NCI-H2081 treated with DMSO at 0.1 percent for 48 hours (cell line): ENCODE measurements at places on chromosomes 3 and 15.

DNA sequence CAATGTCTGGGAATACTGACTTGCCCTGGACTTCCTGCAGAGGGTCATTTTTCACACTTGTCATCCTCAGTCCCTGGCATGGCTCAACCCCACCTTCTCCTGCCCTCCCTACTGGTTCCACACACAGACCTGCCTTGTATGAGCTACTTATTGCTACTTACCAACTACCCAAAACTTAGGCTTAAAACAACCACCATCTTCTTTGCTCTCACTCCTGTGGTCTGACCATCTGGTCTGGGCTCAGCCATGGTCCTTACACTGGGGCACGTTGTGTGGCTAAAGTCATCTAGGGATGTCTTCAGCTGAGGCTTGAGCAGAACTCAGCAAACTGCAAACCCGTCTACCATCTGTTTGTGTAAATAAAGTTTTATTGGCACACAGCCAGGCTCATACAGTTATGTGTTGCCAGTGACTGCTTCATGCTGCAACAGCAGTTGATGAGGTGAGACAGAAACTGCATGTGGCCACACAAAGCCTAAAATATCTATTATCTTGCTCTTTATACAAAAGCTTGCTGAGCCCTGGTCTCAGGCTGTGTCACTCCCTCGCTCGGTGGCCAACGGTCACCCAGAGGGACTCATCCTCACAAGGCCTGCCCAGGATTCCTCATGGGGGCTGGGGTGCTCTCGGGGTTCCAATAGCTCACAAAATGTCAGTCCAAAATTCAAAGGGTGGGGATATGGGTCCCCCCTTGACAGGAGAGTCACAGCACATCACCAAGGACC lies 43.5 kb downstream of the KLF15 start:
- DNase-seq, result no peak

DNA sequence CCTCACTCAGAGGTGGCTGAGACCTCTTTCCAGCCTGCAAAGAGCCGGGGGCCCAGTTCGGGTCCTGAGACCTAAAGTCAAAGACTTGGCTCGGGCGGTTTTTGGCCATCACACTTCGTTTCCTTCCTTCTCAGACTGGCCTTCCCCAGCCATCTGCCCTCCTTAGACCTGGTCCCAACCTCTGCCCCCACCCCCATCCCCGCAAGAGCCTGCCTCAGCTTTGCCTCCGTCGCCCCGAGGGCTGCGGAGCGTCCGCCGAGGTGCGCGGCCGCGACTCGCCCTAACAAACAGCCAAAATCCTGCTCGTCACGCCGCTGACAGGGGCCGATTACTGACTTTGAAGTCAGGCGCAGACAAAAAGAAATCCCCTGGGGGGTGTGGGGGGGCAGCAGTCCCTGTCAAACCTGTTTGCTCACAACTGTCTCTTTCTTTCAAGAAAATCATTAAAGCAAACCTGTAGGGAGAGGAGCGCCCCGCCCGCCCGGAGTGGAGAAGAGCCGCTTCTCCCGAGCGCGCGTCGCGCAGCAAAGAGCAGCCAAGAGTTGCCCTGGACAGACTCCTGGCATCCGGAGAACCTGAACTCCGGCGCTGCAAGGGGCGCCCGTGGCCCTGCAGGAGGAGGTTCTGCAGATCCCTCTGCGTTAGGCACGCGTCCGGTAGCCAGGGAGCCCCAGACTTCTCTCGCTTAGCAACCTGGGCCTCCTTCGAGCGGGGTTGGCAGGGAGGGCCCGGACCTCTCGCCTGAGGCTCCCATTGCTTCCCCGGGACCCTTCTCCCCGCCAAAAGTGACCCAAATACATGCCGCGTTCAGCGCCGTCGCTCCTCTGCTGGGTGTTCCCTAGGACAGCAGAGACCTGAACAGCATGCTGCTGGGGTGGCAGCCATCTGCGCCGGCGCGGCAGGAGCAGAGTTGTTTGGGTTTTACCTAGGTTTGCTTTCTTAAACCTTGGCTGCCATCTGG lies 4.5 kb downstream of the SOX14 start:
- no peak for DNase-seq

DNA sequence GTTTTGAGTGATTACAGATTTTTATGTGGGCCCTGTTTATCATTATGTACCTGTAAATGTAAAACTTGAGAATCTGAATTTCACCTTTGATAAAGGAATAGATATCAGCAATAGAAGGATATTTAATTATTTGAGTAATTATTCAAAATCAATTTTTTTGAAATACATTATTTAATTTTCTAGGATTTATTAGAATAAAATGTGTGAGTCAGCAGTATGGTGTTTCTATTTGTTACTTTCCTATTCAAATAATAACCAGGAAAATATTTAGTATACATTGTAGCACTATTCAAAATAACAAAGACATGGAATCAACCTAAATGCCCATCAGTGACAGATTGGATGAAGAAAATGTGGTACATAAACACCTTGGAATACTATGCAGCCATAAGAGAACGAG lies 22.1 kb downstream of the CAPN7 start:
- no peak for DNase-seq

- no peak for DNase-seq
These were observed 12.2 kb downstream of the IL5RA start for GRCh38 chr3:3097958-3098357.

DNA sequence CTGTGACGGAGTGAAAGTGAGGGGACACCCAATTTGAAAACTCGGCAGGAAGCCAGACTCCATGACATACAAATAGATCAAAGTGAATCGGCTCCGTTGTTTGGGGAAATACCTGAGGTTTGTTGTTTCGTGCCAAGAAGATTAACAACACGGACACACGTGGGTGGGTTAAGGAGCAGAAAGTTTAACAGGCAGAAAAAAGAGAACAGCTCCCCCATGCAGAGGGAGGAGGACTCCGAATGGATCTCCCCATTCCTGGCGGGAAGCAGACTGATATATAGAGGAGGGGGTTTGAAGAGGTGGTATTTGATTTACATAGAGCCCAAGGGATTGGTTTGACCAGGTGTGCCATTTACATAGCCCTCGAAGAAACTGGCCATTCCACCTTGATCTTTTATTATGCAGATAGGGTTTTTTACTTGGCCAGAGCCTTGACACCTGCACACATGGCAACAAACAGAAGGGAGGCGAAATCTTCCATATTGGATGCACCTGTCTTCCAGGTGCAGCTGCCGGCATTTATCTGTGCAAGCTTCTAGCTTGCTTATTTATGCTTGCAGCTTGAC lies 4.8 kb upstream of the SACM1L start:
- no peak for DNase-seq

DNA sequence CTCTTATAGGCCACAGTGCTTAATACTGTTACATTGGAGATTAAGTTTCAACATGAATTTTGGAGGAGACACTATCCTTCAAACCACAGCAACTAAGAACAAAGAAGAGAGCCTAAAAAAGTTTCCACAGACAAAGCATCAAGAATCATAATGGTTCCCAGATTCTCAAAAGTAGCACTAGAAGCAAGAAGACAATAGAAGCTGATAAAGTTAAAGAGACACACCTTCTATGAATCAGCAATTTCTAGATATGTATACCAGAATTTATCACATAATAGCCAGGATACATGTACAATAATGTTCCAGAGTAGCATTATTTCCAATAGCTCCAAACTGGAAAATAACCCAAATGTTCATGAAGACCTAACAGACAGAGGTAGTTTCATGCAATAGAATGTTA lies 12.2 kb downstream of the NKIRAS1 start:
- no peak for DNase-seq

DNA sequence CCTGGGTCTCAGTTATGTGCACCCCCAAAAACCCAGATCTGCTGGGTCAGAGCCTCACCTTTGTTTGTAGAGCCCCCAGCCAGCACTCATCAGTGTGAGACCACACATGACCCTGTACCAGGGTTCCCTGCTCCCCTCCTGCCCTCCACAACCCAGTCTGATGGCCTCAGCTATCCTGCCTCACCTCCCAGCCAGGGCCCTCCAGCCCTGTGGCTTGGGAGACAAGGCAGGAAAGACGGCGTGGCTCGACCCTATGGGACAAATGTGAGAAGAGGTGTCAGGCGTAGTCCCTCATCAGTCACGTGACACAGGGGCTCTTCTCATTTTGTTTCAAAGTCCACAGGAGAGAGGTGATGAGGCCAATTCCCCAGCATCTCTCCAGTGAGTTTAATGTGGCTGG lies 28.3 kb upstream of the PRR23E start:
- DNase-seq, result no peak

DNA sequence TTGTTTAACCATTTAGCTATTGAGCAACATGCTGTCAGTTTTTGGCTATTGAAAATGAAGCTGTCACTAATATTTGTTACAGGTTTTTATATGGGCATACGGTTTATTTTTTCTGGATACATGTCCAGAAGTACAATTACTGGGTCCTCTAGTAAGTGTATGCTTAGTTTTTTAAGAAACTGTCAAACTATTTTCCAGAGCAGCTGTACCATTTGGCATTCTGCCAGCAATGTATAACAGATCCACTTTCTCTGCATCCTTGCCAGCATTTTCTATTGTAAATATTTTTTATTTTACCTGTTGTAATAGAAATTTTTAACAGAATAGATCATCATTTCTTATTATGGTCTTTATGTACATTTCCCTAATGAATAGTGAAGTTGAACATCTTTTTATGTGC lies 658.8 kb downstream of the EDEM1 start:
- DNase-seq, result no peak

- DNase-seq, result no peak
These were observed at the start of gene BTLA for GRCh38 chr3:112498914-112499711. TSS of gene BTLA (minus strand) at chr3:112499472. CDS start at chr3:112499358, 114 bp downstream.

- DNase-seq, result no peak
These were observed 178.2 kb upstream of the CGNL1 start for GRCh38 chr15:57198131-57198530.

GRCh38 chr3:11212784-11213183 lies 58.5 kb downstream of the HRH1 start:
- no peak for DNase-seq

DNA sequence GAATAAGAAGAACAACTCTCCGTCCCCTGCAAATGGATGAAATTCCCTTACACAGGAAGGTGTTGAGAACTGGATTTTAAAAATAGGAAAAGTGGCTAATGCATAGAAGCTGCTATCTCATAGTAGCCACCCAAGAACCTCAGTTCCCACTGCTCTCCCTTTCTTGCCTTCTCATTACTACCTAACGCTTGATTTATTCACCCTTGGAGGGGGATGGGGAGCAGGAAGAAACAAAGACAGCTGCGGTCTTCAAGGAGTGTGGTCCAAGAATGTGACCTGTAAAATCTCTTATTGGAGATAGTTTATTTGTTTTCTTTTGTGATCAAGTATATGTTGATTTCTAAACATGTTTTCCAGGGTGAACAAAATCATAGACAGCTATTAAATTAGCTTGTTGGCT lies 274.1 kb upstream of the CTNNB1 start:
- DNase-seq, result no peak

DNA sequence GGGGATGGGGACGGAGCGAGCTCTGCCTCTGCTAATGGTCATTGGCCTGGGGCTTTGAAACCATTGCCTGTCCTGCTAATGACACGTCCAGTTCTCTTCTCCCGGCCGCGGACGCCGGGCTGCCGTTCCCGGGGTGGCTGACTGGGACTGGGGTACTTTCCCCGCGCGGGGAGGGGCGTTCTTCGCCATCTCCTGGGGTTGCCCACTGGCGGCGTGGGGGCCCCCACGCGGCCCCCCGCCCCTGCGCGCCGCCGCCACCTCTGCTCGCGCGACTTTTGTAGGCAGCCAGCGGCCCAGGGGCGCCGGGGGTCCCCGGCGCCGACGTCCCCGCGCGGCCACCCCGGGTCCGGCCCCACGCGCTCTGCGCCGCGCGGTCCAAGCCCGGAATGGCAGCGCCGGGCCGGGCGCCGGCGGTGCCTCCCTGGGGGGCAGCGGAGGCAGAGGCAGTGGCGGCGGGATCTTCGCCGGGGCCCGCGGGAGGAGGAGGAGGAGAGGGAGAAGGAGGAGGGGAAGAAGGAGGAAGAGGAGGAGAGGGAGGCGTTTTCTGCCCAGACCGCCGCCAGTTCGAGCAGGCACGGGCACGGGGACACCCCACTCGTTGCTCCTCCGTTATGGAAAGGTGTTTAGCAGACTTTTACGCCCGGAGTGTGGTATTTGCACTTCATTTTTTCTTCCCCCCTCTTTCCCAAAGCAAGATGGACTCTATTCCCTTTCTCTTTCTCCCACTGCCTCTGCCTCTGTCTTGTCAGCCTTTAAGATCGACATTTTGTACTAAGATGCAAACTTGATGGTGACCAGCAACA lies 2.3 kb downstream of the BBX start:
- DNase-seq, result no peak

GRCh38 chr3:44098656-44099415 lies 142.8 kb upstream of the TOPAZ1 start:
- DNase-seq, result no peak

DNA sequence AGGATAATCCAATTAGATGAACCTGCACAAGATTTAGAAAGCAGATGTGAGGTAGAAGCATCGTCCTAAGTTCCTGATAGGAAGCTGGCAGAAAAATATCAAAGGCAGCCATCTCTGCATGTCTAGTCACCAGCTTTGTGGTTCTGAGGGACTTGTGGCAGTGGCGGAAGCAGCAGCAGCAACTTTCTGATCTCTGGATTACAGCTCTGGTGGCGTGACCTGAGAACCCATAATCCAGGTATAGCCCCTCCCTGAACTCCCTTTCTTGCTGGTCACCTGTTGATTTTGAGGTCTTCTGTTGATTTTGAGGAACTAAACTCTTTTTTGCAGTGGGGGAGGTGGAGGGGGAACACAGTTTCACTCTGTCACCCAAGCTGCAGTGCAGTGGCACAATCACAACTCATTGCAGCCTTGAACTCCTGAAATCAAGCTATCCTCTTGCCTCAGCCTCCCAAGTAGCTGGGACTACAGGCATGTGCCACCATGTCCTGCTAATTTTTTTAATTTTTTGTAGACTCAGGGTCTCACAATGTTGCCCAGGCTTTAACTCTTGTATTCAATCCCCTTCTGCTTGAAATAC lies 7.9 kb downstream of the FSIP1 start:
- DNase-seq, result no peak

DNA sequence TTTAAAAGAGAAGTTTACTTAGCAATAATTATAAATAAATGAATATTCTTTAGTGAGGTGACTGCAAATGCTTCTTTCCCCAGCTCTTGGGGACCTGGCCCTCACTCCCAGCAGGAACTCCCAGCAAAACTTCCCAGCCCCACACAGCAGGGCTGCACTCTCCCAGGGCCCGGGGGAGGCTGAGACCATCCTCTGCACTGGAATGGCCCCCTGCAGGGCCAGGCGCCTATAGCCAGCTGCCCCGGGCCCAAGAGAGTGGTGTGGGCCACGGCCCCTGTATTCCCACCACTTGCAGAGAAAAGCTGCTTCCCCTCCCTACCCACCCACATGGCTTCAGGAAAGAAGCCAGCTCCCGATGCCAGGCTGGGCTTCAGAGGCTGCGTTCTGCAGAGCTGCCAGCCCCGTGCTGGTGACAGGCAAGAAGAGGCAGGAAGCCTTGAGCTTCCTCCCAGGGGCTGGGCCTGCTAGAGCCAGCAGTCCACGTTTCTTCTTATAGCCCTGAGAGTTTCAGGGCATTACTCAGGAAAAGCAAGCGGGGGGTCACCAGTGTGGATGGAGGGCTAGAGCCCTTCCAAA lies 20.0 kb downstream of the IDH2 start:
- no peak for DNase-seq

GRCh38 chr3:183128709-183129108 lies 29.4 kb upstream of the MCCC1 start:
- DNase-seq, result no peak
